GOT3 (cell line): ENCODE measurements at places on chromosomes 12 and 14.

DNA sequence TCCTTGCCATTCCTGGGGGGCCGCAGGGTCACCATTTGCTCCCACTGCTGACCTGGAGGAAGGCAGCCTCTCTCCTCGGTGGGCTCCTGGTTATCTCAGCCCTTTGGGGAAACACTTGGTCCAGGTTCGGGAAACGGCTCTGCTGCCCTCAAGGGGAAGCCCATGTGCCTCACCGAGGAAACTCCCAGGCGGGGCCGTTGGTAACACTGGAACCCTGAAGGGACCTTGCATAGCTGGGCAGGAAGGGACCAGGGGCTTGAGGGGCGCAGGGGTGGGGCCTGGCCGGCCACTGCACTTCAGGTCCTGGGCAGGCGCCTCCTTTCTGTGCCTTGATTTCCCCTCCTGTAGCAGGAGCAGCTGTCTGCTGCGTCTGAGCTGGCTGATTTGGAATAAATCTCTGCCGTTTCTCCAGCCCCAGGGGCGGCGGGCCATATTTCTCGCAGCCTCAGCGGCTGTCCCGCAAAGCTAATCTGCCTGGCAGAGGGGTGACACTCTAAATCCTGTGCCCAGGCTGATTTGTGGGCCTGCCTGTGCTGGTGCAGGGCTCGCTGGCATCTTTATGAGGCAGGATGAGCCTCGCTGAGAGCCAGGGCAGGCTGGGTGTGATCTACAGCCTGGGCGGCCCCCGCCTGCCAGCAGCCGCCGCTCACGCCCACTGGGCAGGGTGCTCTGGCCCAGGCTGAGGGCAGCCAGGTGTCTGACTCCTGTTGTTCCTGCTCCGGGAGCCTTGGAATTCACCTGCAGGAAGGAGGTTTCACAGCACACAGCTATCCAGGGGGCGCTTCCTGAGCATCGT is 49.7 kb downstream of the KIF26A start:
- DNase-seq, result no peak

- DNase-seq, result no peak
These were observed 3.1 kb downstream of the PYGL start for GRCh38 chr14:50941151-50941550.

DNA sequence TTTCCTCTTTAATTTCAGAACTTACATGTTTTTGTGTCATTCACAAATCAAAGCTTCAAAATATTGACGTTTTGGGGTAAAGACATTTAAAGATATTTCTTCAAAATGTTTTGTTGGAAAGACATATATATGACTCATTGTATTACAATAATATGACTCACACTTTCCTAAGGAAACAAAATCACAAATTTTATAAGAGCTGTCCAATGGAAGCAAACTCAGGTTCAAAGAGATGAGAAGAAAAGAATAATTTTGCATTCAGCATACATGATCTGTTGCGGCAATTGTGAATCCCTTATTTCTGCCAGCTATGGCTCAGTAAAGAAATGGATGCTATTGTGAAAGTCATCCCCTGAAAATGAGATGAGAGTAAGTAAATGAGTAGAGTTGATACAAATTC is 82.7 kb downstream of the GRIP1 start:
- DNase-seq, result no peak

DNA sequence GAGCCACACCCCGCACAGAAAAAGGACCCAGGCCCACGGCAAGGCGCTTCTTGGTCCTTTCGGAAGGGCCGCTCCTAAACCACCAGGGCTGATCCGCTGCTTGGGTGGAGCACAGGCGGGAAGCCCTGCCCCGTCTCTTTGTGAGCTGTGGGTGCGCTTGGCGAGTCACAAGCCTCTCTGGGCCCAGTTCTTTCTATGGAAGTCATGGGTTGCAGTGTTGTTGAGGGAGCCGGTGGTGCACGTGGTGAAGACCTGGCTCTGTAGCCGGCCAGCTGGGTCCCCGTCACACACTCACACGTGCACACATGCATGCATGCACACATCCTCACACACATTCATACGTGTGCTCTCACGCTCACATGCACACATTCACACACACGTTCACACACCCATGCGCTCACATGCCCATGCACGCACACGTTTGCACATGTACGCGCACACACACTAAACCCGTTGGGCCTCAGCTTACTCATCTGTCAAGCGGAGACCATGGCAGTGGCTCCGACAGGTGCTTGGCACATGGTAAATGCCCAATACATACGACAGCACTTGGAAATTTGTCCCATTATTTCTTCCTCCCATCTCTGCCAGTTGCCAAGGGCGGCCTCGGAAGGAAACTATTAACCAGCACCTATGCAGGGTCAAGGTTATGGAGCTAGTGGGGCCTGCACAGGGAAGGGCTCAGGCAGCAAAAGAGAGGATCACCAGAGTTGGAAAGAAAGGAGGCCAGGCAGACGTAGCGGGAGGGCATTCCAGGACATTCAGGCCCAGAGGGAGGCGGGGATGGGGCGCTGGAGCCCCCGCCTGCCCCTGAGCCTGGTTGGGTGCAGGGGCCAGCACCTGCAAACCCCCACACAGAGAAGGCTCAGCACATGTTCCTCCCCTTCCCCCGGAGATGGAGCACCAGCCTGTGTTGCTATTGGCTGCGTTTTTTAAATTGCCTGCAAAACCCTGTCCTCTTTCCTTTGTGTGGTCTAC is 96.9 kb downstream of the SETD3 start:
- no peak for DNase-seq

DNA sequence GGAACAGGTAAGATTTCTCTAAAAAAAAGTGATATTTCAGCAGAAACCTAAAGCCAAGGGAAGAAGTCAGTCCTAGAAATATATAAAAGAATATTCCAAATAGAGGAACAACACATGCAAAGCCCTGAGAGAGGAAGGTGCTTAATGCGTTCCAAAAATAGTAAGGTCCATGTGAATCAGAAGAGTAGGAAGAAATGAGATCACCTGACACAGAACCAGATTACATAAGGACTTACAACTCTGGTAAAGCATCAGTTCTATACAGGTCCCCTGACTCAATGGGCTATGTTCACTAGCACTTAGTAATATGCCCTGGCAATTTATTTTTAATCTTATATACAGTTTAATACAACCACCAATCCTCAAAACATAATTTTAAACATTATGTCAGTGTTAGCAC is 30.0 kb downstream of the SENP1 start:
- no peak for DNase-seq

GRCh38 chr14:34081101-34081575 is 130.3 kb upstream of the EGLN3 start:
- no peak for DNase-seq

DNA sequence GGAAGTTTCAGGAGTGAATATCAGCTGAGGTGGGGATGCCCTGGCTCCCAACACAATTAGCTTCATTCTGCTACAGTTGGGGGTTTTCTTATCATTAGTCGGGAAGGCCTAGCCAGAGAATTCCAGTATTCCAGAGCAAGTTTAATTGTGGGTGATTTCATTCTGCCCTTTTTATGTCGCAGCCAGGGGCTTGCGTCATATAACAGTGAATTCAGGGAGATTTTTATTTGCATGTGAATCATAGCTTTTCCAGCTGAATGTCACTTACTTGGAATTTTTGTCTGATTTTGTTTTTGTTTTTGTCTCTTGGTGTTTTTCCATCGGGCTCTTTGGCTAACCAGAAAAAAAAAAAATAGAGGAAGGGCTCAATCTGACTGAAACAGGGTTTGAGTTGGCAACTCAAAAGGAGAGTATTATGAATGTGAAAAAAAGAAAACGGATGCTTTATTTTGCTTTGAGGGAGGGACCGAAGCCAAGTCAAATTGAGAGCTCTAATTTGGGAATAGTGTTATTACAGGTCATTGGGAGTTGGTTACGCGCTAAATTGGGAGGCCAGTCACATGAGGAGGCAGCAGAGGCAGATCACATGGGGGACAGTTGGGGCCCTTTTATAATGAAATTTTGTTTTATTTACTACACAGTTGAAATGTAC is 119.4 kb downstream of the SAMD4A start:
- DNase-seq, result no peak

DNA sequence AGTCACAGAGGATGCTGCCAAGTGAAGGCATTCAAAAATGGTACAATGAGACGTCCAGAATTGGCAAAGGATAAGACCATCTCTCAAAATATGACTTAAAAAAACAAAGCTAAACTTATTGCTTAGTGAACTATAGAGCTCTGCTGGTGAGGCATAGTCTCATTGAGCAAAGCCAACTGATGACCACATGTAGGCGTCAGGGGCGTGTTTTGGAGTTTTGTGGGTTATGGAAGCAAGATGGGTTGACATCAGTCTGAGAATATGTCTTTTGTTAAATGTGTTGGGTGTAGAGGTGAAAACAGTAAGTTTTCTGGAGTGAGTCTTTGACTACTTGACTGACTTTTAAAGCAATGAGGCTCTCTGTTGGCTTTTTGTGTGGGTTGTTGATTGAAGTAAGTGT is 47.2 kb downstream of the ATL1 start:
- no peak for DNase-seq

DNA sequence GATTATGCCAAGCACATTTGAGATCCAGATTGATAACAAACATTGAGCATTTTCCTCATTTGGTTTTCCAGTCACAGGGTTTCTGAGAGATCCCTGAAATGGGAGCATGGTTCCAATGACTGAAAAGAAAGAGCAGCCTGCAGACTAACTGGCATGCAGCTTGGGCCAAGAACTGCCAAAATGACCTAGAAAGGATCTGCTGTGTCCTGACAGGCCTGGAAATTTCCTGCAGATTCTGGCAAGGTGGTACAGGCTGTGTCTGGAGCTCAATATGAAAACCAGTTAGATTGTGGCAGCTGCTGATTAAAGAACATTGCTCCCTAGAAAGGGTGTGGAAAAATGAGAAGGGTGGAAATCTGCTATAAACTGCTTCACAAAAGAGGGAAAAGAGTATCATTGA is 417.3 kb downstream of the IPO8 start:
- no peak for DNase-seq
